Mucosa of descending colon (tissue), 3 donors: ENCODE measurements at places on chromosomes 5 and 9.

GRCh38 chr5:180813420-180813819, 10.8 kb upstream of the MGAT1 start:
- no peak for DNase-seq

- DNase-seq: peak; percentile 50
Observed at GRCh38 chr5:115962565-115963402, 509 bp downstream of the LVRN start.

DNA sequence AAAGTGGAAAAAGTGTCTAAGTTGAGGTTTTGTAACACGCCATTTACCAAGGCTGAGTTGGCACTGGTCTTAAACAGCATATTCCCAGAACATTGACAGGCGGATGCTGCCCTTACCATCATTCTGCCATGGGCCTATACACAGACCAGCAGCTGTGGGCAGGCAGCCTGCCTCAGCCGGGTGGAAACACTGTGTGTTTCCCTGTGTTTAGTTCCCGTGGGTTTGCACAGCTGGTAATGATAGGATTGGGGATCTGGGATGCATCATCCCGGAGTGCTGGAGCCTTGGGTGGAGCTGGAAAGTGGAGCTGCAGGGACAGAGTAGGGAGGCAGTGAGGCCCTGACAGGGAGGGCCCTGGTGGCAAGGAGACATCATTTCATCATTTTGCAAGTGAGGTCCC, 5.5 kb upstream of the FGD3 start:
- DNase-seq: no peak

- no peak for DNase-seq
Observed at GRCh38 chr9:124074746-124075145, 63.2 kb downstream of the LHX2 start.

DNA sequence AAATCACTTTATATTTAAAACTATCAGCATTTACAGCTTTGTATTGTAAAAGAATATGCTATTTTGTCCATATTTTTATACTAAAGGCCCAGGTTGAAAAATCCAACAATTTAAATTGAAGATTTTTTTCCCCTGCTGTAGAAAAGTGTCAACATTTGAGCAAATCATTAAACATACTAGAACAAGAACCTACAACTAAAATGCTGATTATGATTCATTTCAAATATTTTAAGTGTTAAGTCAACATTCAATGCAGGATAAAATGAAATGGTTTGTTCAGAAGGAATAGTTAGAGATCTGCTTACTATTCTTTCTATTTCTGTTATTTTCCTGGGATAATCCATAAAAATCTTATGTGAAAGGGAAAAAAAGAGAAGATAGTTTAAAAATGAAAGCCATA, 866.5 kb upstream of the DMAC1 start:
- no peak for DNase-seq

DNA sequence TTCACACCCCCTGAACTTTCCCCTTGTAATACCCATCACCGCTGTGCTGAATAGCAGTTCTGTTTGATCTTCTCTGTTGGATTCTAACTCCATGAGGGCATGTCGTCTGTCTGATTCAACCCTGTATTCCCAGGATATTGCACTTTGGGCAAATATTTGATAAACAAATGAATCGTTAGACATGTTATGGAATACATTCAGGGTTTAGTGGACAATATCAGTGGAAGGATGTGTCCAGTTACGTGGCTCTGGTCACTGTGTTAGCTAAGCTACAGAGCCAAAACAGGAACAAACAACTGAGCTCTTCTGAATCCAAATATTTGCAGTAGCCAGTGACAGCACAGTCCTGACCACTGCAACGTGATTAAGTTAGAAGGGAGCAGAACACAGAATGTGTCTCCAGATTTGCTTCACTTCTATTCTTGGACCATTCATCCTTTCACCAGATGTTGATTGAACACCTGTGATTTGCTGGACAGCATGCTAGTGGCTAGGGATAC, 13.2 kb downstream of the ANGPTL2 start:
- DNase-seq: no peak

DNA sequence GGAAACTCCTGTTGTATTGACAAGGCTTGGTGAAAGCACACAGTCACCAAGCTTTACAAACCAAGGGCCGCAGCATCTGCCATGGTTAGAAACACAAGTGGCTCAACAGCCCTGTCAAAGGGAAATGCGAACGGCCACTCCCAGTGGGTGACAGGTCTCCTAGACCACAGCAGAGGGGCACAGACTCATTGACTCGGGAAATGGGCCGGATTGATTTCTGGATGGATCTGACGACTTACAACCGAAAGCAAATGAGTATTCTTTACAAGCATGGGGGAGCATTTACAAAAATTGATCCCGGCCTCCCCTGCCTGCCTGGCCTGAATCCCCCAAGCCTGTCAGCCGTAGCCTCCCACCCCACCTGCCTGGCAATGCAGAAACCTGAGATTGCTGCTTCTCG, 48.2 kb downstream of the ADAMTS2 start:
- peak; percentile 25 for DNase-seq

DNA sequence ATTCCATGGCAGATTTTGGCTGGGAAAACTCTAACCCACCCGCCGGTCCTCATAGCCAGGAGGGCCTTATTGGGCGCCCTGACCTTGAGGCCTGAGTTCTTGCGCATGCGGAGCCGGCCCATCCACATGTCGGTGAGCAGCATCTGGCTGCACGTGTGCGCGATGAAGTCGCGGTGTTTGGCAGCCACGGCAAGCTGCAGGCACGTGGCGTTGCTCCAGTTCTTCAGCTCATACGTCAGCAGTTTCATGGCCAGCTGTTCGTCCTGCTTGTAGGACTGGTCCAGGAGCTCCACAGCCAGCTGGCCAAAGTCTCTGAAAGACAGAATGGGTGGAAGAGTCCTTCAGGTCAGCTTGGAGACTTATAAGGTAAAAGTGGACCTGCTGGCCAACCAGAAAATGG, 204.3 kb upstream of the KLF9 start:
- DNase-seq: no peak

DNA sequence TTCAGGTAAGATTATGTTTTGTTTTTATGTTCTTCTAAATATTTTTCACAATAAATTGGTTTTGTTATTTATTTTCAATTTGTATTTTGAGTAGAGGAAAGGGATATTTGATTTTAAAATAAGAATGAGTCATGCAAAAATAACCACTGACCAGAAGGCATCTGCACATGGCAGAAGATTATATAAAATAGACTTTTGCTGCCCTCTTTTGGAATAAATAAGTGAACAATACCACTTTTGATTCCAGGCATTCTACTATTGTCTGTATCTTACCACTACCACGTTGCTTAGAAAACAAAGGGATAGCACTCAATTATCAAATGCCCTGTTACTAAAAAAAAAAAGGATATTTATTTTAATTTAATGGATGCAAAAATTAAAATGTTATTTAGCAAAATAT, 227.3 kb upstream of the ITGA1 start:
- no peak for DNase-seq

GRCh38 chr5:149046196-149046829, 16.5 kb downstream of the SH3TC2 start:
- no peak for DNase-seq

GRCh38 chr9:127119320-127119709, 3.1 kb downstream of the ANGPTL2 start:
- no peak for DNase-seq

DNA sequence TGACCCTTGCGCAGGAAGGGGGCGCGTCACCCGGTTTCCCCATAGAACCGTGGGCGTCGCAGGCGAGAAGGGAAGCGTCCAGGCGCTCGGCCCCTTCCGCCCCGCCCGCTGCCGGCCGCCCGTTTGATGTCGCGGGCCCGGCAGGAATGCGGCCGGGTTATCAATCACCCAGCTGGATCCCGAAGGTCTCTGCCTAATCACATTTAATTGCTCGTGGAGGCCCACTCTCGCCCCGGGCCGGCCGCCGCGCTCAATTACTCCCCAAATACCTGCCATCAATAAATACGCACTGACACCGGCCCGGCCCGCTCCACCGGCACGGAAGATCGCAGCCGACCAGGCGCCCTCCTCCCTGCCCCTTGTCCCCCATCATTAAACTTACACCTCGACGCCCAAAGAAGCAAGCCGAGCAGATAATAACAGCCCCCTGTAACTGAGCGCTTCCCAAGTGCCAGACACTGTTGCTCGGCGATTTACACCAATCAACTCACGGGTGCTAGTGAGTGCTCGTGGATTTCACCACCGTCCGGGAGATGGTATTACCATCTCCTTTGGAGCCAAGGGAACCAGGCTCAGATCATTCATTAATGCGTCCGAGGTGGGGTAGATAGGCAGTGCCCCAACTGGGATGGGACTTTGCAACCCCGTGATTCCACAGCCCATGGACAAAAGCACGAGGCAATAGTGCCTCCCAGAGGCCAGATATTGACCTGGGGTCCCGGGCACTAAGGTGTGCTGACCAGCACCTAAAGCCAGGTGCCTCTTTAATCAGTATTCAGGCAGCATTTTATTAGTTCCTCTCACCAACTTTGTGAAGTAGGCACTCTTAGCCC, 11.3 kb downstream of the MSX2 start:
- no peak for DNase-seq

GRCh38 chr5:138402640-138403039, 36.2 kb upstream of the REEP2 start:
- no peak for DNase-seq

GRCh38 chr9:90737742-90738141, 63.9 kb upstream of the SYK start:
- DNase-seq: no peak

DNA sequence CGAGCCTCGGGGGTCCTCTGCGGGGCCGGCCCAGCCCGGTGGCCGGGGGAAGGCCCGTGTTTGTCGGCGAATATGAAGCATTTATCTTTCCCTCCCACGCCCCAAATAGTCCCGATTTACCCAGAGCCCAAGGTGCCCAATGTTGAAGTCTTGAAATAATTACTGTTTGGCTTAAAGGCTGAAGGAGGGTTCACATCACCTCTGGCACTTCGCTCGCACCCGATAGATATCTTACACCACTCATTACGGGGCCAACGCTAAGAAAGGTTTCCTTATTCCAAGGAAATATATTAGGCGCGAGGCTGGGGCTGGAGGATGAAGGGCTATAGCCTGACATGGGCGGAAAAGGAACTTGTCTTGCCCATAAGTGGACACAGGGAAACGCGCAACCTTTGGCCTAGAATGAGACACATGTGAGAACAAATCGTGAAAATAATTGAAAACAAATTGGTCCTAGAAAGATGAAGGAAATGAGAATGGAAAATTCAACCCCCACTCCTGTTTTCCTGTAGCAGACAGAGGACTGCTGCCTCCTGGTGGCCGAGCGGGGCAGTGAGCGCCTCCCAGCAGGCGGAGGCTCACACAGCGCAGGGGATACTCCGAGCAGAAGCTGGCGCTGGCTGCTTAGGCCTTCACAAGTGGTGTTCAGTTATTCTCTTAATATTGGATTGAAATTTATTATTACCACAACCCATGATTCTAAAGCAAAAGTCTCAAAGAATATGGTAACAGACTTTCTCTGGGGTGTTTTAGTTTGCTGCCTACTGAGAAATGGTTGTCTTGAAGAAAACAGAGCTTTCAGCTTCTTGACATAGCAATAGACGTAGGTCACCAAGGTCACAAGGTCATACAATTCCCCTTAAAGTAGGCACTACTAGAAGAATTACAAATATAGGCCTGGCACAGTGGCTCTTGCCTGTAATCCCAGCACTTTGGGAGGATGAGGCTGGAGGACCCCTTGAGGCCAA, 7.9 kb downstream of the CCL21 start:
- DNase-seq: peak; percentile 93

DNA sequence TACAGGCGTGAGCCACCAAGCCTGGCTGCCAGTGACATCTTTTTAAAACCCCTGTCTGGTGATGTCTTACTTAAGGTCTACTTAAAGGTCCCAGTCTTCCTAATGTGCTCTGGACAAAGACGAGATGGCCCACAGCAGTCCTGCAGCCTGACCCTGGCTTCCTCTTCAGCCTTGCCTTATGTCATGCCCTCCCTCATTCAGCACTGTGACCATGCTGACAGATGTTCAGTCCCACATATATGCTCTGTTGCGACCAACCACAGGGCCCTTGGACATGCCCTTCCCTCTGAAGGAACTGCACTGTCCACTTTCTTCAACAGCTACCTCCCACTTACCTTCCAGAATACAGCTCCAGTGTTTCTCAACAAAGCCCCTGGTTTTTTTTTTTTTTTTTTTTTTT, 172.8 kb upstream of the PANK3 start:
- DNase-seq: no peak

DNA sequence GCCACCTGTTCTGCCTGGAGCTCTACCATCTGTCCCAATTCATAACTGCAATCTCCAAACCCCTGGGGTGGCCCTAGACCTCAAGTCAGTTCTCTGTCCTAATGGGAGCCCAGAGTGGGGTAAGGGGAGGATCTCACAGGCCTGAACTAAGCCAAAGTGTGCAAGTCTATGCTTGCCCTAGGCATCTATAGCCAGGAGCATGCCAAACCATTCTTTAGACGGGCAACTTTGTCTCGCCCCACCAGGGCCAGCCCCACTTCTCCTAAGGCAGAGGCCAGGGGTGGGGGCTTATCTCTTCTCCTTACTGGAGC, 3.3 kb downstream of the ACSL6 start:
- DNase-seq: no peak

DNA sequence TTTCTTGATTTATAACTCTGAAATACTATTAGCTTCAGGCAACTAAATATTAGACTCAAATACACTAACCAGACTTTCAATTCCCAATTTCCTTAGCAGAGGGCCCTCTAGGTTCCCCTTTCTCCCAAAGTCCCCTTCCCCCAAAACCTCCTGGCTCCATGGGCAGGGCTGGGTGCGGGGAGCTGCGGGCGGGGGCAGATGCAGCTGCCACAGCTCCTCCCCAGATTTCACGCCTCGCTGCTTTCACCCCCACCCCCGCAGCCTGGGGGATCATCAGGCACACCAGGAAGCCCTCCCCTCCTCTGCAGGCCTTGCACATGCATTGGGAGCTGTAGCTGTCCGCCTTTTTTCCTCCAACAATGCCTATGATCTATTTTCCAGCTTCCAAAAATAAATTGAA, 82.8 kb upstream of the SPATA31C2 start:
- DNase-seq: no peak

GRCh38 chr5:85017261-85017660, 632.6 kb upstream of the EDIL3 start:
- DNase-seq: no peak

GRCh38 chr9:122055701-122056100, 37.4 kb downstream of the TTLL11 start:
- no peak for DNase-seq

GRCh38 chr9:86547571-86547970, 193.4 kb upstream of the TUT7 start:
- no peak for DNase-seq

DNA sequence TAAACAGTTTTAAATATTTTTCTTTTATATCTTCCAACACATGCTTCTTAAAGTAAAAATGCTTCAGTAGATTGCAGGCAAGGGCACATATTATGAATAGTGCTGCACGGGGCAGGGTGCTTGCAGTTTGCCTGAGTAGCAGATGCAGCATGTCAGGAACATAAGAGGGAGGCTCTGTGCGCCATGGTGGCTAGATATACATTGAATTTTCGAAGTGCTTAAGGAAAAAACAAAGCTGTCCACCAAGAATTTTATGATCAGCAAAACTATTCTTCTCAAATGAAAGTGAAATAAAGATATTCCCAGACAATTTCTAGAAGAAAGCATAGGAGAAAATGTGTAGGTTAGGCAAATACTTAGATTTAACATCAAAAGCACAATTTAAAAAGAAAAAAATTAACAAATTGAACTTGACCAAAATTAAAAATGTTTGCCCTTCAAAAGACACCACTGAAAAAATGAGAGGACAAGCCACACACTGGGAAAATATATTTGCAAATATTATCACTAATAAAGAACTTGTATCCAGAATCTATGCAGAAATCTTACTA, 213.2 kb downstream of the NR3C1 start:
- DNase-seq: no peak
